Bone marrow (tissue), 2 donors: ENCODE measurements at places on chromosomes 2 and 18.
A peak's percentile ranks its signal among the peaks of the same experiment; 100 is the strongest.

DNA sequence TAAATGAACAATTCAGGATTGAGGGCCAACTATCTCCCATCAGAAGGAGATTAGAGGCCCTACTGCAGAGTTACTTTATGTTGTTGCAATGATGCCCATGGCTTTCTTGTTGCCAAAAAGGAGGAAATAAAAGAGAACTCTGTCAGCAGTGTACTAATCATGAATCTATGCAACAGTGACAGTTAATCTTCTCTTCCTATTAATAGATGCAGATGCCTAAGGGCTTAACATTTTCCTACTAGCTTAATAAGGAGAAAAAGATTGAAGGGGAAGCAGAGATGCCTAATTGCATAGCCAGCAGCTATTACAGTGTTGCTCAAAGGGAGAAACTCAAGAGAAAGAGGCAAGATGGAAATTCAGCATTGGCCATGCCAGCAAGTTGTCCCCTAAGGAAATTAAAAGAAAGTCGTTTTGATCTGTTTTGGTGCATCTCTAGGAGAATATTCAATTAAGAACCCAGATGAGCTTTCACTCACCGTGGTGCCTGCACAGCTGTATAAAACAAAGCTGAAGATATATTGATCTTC lies 107.1 kb upstream of the KCNJ3 start:
- DNase-seq: no peak

- DNase-seq: no peak
Observed at GRCh38 chr2:196914867-196915460, 11.5 kb downstream of the PGAP1 start.

DNA sequence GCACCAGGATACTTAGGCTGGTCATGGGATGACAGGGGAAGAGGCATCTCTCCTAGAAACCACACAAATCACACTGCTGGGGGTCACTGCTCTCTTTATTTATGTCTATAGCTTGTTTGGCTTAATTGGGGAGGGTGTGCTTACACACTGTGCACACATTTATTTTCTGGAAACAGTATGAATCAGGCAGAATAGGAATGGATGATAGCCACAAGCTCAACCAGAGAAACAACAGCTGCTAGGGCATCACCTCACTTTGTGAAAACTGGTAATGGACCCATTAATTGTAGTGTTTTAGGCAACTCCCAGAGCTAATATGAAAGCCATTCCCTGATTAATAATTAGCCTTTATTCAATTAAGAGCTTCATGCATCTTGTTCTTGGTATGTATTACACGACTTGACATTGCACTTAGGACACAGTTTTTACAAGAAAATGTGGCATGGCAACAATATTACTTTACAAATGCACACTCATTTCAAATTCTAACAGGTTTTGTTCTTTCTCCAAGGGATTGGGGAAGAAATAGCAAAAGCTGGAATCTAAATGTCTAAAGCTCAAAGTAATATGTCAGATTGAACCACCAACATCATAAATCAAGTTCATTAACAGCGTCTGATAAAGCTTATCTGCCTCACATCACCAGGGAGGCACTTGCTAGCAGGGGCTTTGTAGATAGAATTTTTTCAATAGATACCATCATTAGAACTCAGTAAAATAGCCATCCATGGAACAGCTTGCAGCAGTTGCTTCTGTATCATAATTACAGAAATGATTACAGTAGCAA lies 361.9 kb upstream of the FSHR start:
- DNase-seq: no peak

GRCh38 chr2:84495539-84496146 lies 20.7 kb upstream of the DNAH6 start:
- DNase-seq: peak; percentile 36

GRCh38 chr2:108315444-108315934 lies 26.8 kb downstream of the SULT1C2 start:
- DNase-seq: no peak

DNA sequence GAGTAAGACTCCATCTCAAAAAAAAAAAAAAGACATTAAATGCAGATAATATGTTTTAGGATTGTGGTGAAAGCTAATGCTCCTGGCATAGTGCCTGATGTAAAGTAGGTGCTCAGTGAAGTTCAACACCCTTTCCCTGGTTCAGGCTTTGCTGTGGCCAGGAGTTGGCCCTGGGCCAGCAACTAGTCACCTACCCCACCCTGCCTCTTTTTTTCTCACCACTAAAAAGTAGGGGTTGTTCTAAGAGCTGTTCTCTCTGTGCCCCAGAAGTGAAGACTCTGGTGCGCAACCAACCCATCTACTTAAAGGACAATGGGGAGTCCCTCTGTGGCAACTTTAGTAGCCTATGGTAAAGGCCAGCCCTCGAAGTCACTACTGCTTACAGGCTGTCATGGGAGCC lies 75.9 kb downstream of the DNMT3A start:
- no peak for DNase-seq
